Activated B cell treated with CpG ODN at 0.5 μM for 24 hours (primary cell): ENCODE measurements at places on chromosomes 3 and 15.
A peak's percentile ranks its signal among the peaks of the same experiment; 100 is the strongest.

DNA sequence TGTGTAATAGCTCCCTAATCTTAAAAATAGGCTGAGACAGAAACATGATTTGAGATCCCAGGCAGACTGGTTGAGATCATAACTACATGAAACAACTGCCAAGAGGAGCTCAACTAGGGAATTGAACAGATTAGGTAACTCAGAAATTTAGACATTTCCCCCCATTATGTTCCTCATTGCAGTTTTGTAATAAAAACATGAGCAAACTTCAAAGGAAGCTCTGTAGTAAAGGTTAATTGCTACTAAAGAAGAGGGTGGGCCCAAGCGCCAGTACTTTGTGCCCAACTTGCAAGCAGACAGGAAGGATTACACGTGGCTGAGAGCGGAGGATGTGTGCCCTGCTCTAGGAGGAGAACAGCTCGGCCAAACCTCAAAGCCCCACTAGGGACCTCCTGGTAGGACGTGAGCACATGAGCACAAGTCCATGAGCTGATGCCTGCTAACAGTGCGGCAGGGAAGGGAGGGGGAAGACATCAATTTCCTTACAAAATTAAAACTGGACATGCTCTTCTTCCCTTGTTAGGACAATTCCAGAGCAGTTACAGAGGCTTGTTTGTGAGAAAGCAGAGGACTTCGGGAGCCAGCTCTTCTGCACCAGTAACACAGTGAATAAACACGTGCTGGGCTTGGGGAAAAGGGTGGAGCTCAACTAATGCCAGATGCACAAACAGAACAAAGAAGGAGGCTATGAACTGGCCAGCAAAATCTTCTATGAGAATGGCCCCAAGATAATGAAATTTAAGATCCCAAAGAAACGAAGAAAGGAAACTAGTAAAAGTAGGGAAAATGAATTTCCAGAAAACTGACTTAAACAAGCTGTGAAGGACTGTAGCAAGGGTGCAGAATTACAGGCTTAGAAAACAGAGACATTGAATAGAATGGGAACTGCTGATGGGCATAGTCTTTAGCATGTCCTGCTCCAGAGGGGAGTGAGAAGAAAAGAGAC is 275.5 kb downstream of the MECOM start:
- no peak for DNase-seq

GRCh38 chr3:123602325-123602724 is 17.5 kb upstream of the HACD2 start:
- DNase-seq = no peak

DNA sequence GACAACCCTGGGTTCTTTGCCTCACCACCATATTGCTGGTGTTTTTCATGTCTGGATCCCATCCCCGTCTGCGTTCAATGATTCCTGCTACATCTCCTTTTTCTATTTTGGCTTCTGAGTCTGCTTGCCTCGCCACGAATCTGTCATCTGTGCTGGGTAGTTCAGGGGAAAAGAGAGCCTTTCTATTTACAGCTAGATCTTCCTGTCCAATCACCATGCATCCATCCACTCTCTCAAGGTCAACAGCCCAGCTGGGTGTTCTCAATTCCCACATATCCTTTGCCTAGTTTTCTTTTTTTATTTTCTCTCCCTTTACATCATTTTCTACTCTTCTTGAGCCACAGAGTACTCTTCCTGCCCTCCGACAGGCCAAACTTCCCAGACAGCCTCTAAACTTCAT is 104.8 kb upstream of the RAD18 start:
- no peak for DNase-seq

- no peak for DNase-seq
Observed at GRCh38 chr3:160012108-160012507, 23.5 kb downstream of the IL12A start.

DNA sequence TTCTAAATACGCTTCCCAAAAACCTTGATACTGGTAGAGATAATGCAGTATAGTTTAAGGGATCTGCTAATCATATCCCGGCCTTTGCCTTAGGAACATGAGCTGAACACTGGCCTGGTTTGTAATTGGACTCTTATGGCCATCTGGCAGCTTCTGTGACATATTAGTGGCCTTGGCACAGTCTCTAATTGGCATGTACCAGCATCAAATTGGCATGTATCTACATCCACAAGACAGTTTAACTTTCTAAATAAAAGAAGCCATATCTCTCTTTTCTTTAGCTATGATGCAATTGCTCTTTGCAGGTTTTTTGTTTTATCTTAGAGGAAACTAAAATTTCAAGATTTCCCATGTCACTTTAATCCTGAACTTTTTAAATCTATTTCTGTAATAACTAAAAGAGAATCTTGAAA is 44.6 kb upstream of the FILIP1L start:
- DNase-seq = no peak

DNA sequence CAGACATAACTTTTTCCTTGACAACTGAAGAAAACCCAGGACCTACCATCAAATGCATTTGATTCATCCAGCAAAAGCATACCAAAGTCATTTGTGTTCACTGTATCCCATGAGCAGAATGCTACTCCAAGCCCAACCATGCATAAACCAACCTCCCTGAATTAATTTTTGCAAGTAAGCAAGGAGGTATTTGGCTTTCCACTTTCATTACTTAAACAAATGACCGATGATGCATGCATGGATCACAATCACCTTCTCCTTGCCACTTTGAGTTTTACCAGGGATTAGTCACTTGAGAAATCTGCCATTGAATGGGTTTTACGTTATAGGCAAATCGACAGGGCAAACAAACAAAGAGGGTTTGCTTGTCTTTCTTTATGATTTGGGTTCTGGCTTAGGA is 214.8 kb downstream of the FMN1 start:
- DNase-seq = no peak

GRCh38 chr15:57927091-57927631 is 138.3 kb downstream of the ALDH1A2 start:
- no peak for DNase-seq

DNA sequence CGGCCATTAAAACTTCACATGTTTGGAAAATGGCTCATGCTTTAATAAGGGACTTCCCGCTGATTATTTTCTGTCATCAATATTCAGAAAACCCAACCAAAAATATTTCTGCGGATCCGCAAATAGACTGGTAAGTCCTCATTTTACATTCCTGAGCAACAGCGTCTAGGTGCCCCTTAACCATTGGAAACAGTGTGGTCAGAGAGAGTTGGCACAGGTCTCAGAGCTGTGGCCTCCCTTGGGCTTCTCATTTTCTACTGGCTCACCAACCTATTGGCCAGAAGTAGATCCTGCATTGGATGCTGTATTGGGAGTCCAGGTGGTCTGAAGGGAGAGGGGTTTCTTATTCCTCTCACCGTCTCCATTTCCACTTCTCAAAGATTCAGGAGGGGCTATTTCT is 348.1 kb upstream of the DCBLD2 start:
- no peak for DNase-seq

GRCh38 chr3:152269056-152269830 is 514 bp downstream of the MBNL1 start:
- DNase-seq = peak; percentile 73
